Fibroblast of skin of abdomen (primary cell): ENCODE measurements at places on chromosomes 2 and 18.
A peak's percentile ranks its signal among the peaks of the same experiment; 100 is the strongest.

DNA sequence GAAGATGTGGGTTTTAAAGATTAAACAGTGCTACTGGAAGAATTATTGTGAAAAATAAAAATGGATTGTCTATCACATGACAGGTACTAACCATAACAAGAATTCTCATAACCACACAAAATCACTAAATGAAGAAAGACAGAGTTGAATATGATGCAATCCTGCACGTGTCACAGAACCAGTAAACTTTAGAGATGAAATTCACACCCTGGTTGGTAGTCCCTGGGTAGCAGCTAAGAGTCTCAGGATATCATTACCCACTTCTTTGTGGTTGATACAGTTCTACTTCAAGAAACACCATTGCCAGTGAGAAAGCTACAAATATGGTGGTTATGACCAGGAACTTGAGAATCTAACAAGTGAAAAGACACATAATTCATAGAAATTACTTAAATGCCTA, 450.2 kb downstream of the ERBB4 start:
- no peak for DNase-seq

GRCh38 chr2:45312275-45312674, 298.8 kb downstream of the SRBD1 start:
- DNase-seq, result no peak

GRCh38 chr18:350953-351572, 83.2 kb upstream of the THOC1 start:
- no peak for DNase-seq

GRCh38 chr2:232795920-232796319, 19.6 kb upstream of the KCNJ13 start:
- peak; percentile 38 for DNase-seq

- no peak for DNase-seq
These were observed 85.7 kb upstream of the FRZB start for GRCh38 chr2:182951948-182952663.

DNA sequence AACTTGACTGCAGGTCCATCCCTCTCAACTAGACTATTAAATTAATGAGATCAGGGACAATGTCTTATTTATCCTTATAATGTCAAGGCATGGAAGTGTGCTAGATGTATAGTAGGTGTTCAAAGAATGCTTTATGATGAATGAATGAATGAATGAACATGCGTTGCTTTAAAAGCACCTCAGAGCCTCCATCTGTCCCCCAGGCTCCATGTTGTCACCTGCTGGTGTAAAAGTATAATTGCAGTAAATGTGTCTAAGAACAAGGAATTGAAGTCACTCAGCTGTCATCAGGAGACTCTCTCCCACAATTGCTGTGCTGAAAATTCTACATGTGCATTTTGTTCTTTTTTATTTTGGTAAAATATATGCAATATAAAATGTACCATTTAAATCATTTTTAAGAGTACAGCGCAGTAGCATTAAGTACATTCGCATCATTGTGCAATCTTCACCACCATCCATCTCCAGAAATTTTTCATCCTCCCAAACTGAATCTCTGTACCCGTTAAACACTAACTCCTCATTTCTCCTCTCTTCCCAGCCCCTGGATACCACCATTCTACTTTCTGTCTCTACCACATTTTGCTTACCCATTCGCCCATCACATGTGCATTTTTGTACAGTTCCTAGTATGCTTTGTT, 52.6 kb downstream of the GNAL start:
- DNase-seq, result no peak

DNA sequence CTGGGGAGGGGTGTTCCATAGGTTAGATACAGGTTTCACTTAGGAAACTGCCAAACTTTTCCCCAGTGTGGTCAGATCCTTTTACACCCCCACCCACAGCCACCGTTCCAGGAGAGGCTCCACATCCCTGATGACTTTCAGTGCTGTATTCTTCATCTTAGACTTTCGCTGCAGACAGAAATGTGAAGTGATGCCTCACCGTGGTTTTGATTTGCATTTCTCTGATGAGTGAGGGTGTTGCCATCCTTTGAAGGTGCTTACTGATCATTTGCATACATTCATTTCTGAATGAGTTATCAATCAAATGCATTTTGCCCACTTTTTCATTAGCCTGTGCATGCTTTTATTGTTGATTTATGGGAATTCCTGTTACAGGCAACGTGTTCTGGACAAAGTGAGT, 14.9 kb downstream of the COPS9 start:
- no peak for DNase-seq

GRCh38 chr2:15638720-15639119, 47.1 kb downstream of the DDX1 start:
- DNase-seq, result peak; percentile 46

- no peak for DNase-seq
These were observed 97.1 kb upstream of the LTBP1 start for GRCh38 chr2:32849456-32850194.

DNA sequence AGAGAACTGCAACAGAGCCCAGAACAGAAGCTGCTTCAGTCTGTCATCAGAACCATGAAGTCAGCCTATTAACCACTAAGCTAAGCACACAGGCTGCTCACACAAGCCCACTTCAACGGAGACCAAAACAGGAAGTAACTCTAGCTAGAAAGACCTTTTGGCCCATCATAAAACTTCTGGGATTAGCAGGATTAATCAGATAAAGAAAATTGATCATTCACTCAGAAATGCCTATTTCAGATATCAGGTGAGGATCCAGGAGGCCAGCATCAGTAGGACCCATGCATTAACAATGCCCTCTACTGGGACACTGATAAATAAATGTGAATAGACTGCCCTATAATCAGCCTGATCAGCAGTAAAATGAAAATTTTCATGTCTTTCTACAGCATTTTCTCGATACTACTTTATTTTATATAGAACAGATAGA, 101.4 kb downstream of the WDPCP start:
- DNase-seq, result no peak

GRCh38 chr2:28055325-28055970, 164.9 kb downstream of the BABAM2 start:
- DNase-seq, result peak; percentile 45

DNA sequence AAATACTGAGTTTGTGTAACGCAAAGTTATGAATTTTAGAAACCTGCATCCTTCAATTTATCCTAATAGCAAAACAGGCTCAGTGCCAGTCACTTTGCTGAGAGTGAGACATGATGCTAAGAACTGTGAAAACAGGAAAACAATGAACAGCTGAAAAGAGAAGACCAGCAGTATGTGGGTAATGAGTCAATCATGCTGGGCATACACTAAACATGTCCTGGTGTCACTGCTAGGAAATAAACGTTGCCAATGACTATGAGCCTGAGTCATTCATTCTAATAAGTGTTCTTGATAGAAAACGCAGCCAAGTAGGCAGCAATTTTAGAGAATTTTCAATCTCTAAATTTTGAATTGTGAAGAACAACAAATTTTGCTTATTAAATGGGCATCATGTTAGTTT, 237.3 kb downstream of the GALR1 start:
- no peak for DNase-seq

DNA sequence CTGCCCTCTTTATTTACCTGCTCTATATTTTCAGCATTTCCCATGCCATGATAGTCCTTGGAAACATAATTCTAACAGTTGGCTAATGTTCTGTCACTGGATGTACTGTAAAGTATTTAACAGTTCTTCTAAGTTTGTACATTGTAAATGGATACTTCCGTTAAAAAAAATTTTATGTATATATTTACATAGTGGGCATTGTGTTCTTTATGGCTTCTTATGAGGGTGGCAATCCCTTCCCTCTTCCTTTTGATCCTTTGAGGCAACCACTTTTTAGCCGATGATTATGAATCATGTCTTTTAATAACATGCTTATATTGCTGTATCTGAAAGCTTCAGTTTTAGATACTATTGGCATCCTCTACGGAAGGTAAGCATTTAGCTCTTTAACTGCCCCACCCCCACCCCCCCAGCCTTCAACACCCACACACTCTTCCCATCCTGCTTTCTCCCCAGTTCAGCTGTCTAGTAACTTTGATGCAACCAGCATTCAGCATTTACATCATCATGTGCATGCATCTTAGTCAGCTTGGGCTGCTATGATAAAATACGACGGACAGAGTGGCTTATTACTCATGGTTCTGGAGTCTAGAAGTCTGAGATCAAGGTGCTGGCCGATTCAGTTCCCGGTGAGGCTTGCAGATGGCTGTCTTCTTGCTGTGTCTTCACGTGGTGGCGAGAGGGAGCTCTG, 21.0 kb upstream of the EDAR start:
- peak; percentile 52 for DNase-seq

- DNase-seq, result no peak
These were observed 59.7 kb upstream of the GALNT5 start for GRCh38 chr2:157197848-157198247.

DNA sequence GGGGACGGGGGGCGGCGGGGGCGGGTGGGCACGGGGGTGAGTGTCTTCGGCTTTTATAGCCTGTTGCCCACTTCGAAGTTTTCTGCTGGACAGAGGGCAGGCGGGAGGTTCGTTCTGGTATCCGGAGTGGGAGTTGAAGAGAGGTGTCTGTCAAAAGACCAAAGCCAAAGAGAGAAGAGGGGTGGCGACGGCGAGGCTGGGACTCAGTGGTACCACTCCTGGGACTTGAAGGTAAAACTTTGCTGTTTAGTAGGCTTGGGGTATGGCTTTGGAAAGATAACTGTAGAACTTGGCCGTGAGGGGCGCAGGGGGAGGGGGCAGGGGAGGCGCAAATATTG, 215.8 kb upstream of the DTNA start:
- DNase-seq, result no peak

DNA sequence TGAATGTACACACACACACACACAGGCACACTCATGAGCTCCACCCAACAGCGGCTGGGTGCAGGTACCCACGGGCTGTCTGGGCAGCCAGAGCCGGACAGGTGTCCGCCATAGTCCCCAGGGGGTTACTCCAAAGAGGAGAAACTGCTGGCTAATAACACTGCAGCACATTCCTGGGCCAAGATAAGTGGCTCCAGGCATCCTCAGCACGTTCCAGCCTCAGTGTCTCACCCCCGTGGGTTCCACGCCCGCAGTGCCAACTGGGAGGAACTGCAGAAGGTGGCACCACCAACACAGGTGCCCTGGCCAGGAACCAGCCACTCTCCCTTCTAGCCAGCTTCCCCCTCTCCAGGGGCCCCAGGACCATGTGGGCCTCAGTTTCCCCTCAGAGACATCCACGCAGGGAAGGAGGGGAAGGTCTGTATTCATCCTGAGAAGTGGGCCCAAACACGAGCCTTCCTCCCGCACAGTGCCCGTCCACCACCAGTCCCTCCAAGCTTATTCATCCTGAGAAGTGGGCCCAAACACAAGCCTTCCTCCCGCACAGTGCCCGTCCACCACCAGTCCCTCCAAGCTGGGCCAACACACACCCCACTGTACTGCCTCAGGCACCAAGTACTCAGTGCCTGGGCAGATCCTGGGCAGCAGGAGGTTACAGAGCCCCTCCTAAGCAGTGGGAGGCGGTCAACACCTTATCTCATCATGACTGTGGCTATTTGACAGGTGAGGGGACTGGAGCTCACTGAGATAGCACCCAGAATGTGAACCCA, 47.6 kb downstream of the TNS1 start:
- DNase-seq, result no peak

DNA sequence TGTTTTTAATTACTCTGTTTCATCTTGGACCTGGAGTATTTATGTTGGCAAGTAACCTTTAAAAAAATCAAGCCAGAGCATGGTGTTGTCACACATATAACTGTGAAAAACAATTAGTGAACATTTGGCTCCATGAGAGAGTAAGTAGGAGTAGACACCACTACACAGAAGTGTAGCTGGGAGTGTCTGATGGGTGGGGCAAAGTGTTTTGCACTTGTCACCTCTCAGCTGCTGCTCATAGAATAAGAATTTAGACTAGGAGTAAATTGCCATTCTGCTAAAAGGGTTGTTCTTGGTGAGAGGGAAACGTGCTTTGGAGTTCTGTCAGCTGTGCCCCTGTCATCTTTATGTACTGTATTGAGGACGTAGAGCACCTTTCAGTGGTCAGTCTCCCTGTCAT, 114.5 kb downstream of the TTC27 start:
- no peak for DNase-seq

DNA sequence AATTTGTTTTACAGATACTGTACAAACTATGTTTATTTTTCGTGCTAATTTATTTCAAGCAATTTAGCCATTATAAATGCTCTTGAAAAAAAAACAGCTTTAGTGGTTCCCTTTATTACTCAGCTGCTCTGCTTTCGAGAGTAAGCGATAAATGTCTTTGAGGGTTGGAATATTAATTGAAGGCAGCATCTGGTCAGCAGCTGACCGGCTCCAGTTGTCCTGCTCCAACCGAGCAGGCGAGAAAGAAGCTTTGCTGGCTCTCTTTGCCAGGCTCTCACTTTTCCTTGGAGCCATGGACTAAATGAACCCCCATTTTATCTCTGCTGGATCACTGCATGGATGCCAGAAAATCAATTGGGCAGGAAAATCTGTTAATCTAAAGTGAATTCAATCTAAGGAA, 147.4 kb downstream of the LNPK start:
- DNase-seq, result peak; percentile 31

- peak; percentile 35 for DNase-seq
These were observed at the start of gene AP1S3 for GRCh38 chr2:223837287-223838061. TSS of gene AP1S3 (minus strand) at chr2:223837582. CDS start at chr2:223837450, 132 bp downstream.

DNA sequence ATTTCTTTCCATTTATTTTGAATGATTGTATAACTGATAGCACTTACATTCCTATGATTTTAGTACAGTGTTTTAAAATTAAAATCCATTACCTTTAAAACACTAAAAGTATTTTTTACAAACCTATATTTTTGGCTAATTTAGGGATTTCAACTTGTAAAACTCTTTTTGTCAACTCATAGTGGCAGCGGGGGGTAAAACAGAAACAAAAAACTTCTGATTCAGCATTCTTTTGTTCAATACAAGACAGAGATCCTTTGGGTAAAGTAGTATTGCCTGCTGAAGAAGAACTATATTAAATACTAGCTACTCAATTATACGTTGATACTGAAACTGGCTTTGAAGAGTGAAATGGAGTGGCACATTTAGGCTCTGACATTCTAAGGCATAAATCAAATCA, 437.4 kb upstream of the CDH19 start:
- DNase-seq, result no peak

- DNase-seq, result no peak
These were observed 34.3 kb upstream of the TANC1 start for GRCh38 chr2:158934170-158934569.

DNA sequence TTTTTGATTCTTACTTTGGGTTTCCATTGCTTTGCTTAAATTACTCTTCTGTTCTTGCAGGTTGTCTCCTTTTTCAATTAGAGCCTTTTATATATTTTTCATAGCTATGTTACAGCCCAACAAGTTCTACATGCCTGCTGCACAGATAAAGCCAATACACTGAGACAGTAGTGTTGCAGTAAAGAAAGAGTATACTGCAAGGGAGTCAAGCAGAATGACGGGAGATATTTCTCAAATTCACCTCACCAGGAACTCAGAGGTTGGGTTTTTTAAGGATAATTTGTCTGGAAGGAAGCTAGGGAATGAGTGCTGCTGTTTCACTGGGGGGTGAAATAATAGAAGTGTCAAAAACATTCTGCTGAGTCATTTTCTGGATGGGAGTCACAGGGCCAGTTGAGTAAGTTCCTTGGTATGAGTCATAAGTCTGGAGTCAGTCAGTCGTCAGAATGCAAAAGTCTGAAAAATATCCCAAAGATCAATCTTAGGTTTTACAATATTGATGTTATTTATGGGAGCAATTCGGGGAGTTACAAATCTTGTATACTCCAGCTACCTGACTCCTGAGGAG, 193.0 kb upstream of the RGPD4 start:
- peak; percentile 91 for DNase-seq

- no peak for DNase-seq
These were observed 106.0 kb upstream of the MAP3K20 start for GRCh38 chr2:172969609-172970008.

GRCh38 chr2:9258953-9259399, 52.4 kb downstream of the ASAP2 start:
- DNase-seq, result no peak
